8988T (cell line): ENCODE measurements at places on chromosomes 4 and X.

- DNase-seq: no peak
Observed at GRCh38 chrX:16695079-16695676, 17.3 kb downstream of the CTPS2 start.

GRCh38 chr4:1873776-1874175 is 2.6 kb downstream of the NSD2 start:
- no peak for DNase-seq

GRCh38 chr4:47747846-47748494 is 89.9 kb downstream of the CORIN start:
- DNase-seq: no peak

GRCh38 chr4:17647927-17648326 is 33.5 kb downstream of the MED28 start:
- DNase-seq: no peak

DNA sequence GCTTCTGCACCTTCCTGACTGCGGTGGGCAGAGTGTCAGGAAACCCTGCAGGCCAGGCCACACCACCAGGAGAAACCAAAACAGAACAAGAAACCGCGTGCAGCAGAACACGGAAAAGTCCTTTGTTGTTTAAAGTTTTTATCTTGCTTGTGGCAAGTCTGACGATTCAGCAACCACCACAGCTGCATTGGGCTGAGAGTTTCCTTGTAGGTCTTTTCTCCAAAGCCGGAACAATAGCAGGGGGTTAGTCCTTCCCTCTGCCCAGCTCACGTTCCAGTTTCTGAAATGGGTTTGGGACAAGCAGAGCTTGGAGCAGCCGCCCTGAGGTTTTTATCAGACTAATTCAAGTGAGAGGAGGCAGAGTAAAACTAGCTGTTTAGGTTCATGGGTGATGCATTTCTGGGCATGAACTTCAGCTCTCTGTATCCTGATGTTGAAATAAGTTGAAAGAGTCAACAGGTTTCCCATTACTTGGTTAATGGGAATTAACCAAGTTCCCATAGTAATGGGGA is 216.9 kb downstream of the PTTG2 start:
- no peak for DNase-seq
